ENCODE measurements at places on chromosomes 6 and 20.

- DNase-seq, result no peak
Measured at GRCh38 chr20:4406627-4407026, 315.1 kb upstream of the PRND start.

- DNase-seq, result no peak
Measured at GRCh38 chr20:38642498-38642897, 40.9 kb downstream of the ARHGAP40 start.

- DNase-seq, result no peak
Measured at GRCh38 chr6:131900231-131900630, 50.9 kb downstream of the CCN2 start.

- no peak for DNase-seq
Measured at GRCh38 chr6:144148886-144149285, 1.4 kb upstream of the STX11 start.

DNA sequence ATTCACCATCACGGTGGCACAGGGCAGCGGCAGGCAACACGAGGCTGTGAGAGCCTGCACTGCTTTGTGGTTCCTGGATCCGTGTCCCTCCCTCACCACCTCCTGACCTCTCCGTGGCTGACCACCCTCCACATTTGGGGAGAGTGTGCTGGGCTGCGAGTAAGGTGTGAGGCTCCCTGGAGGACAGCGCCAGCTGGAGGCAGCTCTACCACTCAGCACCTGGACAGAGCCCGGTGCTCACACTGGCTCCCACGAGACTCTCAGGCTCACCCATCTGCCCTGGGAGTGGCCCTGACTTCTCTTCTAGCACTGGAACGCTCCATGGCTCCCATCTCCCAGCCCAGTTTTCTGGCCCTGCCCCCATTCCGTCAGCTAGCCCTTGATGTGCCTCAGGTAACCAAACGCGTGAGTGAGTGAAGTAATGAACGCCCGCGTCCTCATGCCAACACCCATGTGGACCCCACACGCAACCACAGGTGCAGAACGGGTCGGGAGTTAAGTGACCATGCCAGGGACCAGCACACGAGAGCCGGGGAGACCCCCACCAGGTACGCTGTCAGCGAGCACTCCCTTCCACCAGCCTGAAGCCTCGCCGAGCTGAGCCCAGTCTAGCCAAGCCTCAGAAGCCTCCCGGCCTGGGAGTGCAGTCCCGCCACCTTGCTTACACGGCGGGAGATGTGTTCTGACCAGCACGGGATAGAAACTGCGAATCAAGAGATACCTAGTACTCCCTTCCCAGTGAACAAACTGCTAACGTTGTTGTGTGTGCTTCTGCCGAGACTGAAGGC lies 137.2 kb downstream of the WDR27 start:
- DNase-seq, result no peak

DNA sequence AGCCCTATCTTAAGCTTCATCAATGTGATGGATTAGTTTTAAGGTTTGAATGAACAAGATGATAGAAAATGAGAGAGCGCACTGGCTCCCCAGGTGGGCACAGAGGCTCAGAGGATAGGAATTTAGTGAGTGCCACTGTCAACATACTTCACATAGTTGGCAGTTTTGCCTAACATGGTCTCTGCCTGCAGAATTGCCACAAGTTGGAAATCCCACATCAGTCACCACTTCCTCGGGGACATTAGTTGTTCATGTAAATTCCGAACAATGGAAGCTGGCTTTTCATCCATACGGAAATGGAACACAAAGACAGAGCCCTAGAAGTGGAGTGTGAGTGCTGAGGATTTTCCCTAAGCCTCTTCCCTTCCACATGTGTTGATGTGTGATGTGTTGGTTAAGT lies 123.9 kb upstream of the PHACTR1 start:
- no peak for DNase-seq

GRCh38 chr20:51811042-51811355 lies 8.7 kb upstream of the SALL4 start:
- no peak for DNase-seq

Measured in posterior vena cava (tissue), 2 donors.